Stimulated activated CD8-positive, alpha-beta memory T cell treated with anti-CD3 and anti-CD28 coated beads, Interleukin-15, amount 100 ng/mL, for 1 hour (primary cell): ENCODE measurements at places on chromosomes 11 and 22.
A peak's percentile ranks its signal among the peaks of the same experiment; 100 is the strongest.

DNA sequence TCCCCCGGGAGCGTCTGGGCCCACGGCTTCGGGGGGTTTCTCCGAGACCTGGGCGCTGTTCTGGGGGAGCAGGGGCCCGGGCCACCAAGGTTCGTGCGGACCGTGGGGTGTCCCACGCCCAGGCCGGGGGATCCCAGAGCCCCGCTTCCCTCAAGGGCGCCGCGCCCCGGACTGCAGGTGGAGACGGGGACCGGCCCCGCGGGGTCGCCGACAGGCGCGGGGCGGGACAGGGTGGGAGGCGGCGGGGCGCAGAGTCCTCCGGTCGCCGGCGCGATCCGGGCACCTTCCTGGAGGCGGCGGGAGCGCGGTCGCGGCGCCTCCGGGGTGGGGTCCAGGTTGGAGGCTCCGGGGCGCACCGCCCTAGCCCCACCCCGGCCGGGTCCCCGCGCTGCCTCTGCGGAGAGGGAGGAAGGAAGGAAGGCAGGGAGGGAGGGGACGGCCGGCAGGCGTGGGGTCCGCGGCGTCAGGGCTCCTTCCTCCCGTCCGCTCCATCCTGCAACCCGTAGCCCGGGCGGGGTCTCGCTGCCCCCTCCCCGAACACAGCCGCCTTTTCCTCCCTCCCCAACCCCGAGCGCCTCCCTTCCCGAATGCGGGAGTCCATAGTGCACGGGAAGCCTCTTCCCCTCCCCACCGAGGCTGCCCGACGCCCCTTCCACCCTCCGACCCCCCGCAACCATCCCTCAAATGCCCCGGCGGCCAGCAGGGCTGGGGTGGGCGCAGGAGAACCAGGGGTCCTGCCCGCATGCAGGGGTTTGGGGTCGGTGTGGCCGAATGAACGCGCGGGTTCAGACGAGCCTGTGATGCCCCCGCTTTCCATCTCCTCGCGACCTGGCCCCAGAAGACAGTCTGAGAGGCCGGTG, 4.3 kb upstream of the ZBED4 start:
- DNase-seq: no peak

GRCh38 chr11:132911186-132911585, 621.1 kb downstream of the OPCML start:
- DNase-seq: no peak

- no peak for DNase-seq
Observed at GRCh38 chr11:28794405-28794804, 686.2 kb downstream of the METTL15 start.

- no peak for DNase-seq
Observed at GRCh38 chr11:112478806-112479205, 218.1 kb upstream of the PLET1 start.

- no peak for DNase-seq
Observed at GRCh38 chr22:21726650-21727049, 8.9 kb downstream of the YPEL1 start.

DNA sequence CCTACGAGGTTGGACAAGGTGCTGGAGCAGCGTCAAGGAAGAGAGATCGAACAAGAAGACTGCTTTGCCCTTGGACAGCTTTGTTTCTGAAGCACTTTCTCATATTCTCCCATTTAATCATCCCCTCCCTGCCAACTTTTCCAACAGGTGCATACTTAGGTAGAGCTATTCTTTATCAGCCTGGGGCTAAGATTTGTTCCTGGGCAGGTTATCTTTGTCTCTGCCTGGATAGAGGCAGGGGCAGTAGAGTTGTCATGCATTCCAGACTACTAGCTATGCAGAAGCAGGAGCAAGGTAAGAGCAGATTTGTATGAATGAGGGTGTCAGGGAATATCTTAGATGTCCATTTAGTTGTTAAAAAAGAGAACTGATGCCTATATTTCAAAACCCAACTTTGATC, 82.3 kb downstream of the PTPRJ start:
- DNase-seq: no peak

DNA sequence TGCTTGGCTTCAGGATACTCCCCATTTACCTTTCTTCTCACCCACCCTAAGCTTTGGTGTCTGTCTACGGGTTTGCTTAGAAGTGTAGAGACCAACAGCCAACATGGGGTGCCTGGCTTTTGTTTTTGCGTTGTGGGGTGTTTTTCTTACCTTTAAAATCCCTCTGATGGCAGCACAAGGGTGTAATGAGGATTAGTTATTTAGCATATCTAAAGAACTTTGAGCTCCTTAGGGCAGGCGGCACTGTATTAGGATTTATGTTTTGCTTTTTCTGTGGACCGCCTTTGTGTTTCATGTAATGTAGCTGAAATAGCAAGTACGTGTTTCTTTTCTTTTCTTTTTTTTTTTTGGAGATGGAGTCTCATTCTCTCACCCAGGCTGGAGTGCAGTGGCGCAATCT, 8.9 kb downstream of the AP2A2 start:
- DNase-seq: no peak

GRCh38 chr22:27572278-27572666, 229.3 kb downstream of the MN1 start:
- DNase-seq: no peak

GRCh38 chr11:100870138-100870537, 183.1 kb downstream of the ARHGAP42 start:
- no peak for DNase-seq

- no peak for DNase-seq
Observed at GRCh38 chr11:111550258-111550657, 9.7 kb downstream of the LAYN start.

GRCh38 chr11:66619080-66619554, 2.7 kb downstream of the RBM14 start:
- no peak for DNase-seq

DNA sequence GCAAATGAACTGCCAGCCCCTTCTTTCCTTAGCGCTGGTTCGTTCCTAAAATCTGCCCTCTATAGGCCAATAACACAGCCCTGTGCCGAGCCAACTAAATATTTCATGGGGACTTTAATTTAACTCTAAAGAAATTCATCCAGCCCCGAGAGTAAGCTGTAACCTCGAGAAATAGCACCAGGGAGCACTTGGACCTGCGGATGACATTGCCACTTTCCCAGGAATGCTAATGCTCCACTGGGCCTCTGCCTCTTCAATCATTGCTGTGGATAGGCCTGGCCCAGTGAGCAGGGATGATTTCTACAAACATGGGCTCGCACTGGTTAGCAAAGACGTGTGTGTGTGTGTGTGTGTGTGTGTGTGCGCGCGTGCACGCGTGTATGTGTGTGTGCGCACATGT, 95.3 kb upstream of the TBCEL start:
- no peak for DNase-seq

DNA sequence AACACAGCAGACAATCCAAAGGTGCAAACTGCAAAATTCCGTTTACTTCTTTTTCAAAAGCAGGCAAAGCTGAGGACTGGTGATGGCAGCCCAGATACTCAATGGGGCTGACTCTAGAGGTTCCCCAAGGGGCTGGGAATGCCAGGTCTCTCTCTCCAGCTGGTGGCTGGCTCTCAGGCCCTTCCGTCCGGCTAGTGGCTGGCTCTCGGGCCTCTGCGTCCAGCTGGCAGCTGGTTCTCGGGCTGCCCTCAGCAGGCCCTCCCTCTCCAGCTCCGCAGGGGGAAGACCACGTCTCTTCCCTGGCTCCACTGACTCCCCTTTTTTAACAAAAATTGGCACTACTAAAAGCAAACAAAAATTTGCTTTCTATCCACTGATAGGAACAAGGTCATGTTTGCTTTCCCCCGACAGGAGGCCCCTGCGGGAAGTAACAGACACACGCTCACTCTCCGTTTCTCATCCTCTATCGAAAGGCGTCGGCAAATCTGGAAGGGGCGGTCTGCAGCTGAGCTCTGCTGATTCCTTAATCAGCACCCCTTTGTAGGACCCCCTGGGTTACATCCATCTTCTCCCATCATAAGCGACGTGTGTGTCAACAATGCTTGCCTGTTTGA, 381.4 kb downstream of the BRD1 start:
- no peak for DNase-seq

DNA sequence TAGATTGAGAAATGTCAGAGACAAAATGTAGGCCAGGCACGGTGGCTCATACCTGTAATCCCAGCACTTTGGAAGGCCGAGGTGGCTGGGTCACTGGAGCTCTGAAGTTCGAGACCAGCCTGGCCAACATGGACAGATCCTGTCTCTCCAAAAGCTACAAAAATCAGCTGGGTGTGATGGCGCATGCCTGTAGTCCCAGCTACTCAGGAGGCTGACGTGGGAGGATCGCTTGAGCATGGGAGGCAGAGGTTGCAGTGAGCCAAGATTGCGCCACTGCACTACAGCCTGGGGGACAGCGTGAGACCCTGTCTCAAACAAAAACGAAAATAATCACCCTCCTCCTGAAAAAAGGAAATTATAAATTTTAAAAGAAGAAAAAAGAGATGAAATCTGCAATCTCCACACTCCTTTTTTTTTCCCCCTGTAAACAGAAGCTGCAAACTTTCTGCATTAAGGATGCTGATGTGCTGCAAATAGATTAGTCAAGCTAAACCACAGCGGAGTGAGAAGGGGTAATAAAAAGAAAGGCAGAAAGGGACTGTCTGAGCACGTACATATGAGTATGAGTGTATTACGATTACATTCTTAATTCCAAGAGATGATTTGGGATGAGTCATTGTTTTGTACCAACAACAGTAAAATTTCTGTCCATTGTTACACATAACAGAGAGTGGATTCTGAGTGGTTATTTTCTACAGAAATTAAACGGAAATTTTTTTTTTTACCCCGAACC, 87.3 kb downstream of the SIK3 start:
- DNase-seq: no peak

GRCh38 chr11:73350908-73351636, 25.1 kb upstream of the RELT start:
- peak; percentile 31 for DNase-seq

DNA sequence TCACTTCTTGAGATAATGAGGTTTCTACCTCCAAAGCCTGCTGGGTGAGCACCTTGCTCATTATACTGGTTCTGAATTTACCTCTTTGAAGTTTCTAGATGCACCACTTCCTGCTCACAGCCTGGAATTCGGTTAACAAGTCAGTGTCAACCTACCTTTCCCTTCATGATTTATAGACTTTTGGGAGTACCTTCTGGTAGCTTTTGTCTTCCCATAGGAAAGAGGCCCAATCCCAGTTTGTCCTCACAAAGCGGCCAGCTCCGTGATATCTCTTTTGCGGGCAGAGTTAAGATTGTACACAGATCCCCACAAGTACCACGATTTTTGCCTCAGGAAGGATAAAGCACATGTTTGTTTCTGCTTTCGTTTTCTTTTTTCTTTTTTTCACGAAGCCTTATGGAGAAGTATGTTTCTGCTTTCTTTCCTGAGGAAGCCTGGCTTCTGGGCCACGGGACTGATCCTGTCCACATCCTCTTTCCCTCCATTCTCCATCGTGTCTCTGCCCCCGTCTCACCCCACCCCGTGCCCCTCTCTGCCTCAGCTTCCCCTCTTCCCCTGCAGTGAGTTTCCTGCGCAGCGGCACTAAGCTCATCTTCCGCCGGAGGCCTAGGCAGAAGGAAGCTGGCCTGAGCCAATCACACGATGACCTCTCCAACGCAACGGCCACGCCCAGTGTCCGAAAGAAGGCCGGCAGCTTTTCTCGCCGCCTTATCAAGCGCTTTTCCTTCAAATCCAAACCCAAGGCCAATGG, 5.7 kb upstream of the HINFP start:
- no peak for DNase-seq

DNA sequence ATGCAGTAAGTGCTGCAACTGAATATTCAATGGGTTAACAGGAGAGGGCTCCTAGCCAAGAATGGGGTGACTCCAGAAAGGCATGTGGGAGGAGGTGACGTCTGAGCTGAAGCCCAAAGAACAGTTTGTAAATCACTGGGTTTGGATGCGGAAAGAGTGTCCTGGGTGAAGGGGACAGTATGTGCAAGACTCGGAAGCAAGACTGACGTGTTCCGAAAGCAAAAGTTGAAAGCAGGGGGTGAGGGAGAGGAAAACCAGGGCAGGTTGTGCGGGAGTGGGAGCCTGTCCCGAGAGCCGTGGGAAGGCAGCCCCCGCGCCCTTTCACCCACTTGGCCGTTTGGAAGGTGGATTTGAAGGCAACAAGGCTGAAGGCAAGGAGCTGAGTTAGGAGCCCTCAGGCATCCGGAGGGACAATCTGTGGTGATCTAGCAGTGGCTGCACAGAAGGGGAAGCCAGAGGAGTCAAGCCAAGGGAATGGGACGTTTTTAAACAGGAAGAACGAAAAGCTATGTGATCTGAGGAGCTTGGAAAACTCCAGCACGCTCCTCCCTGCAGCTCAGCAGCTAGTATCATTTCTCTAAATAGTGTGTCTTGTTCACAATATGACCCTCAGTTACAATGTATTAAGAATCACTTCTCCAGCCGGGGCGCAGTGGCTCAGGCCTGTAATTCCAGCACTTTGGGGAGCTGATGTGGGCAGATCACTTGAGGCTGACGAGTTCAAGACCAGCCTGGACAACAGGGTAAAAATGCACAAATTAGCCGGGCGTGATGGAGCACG, 7.7 kb downstream of the SLC25A18 start:
- DNase-seq: no peak

- no peak for DNase-seq
Observed at GRCh38 chr11:110366291-110366690, 63.5 kb upstream of the FDX1 start.

DNA sequence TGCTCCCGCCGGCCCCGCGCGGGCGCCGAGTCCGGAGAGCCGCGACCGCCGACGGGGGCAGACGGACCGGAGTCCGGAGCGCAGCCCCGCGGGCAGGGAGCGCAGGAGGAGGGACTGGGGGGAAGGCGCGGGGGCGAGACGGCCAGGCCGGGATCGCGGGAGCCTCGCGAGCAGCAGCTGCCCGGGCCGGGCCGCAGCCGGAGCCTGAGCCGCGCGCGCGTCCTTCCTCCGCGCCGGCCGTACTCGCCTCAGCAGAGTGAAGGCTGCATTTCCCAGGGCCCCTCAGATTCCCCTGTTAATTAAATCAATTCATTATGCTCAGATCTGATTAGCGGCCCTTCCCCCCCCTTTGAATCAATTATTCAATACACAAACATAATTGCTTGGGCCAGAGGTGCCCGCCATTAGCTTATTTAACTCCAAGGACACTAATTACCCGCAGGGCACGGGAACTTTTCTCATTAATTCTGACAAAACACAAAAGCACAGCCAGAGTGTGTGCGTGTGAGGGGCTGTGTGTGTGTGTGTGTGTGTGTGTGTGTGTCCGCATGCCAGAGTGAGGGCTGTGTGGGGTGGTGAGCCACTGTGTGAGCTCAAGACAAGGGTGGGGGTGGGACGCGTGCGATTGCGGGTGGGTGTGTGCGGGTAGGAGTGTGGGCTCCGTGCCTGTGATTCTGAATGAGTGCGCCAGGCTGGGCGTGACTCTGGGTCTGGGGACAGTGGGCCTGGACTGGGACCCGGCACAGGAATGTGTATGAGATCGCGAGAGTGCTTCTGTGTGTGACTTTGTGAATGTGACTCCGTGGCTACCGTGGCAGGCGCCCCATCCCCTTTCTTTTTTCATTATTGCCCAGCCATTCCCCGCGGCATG, 5.1 kb upstream of the LMO1 start:
- DNase-seq: no peak

DNA sequence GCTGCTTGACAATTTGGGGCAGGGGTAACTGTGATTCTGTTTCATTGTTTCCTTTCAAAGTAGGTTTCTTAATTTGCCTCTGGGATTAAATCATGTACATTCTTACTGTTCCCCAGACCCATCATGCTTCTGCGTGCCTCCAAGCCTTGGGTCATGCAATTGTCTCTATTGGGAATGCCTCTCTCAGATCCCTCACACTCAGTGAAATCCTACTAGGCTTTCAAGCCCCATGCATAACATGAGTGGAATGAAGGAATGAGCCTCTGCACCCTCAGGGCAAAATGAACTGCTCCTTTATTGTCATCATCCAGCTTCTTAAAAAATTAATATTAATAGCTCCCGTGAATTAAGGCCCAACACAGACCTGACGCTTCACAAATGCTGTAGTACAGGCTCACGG, 381.7 kb downstream of the TENM4 start:
- no peak for DNase-seq
